ENCODE measurements at places on chromosomes 5 and 9. TPM values are rescaled to one million over a fixed set of nuclear protein-coding genes. Genes with fewer than 3 reads are reported as not detected.

DNA sequence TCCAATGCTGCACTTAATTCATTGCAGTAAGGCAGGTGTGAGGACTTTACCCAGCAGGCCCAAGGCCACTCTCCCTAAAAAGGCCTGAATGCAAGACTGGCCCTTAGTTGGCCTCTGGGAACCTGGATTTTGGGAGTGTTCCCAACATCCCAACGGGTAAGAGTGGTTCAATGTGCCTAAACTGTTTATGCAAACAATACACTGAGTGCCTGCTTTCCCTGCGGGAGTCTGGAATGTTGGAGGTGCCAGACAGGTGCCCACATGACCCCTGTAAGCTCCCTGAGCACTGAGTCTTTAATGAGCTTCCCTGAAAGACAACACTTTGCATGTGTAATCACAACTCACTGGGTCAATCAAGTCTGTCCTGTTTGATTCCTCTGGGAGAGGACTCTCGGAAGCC, 37.4 kb downstream of the NSUN2 start:
- no peaks in the 10 kb centered on the region for H3K27me3 ChIP-seq
- no peak overlapping the region for H3K4me3 ChIP-seq

- DNase-seq: no peak
- H3K4me3 ChIP-seq: no peak overlapping the region
- H3K36me3 ChIP-seq: no peaks in the 10 kb centered on the region
- no peak overlapping the region for H3K27ac ChIP-seq
- H3K4me1 ChIP-seq: no peaks in the 10 kb centered on the region
- H3K27me3 ChIP-seq: no peaks in the 10 kb centered on the region
Measured at GRCh38 chr9:27474305-27474704, 49.8 kb upstream of the IFNK start.

- H3K27me3 ChIP-seq: peaks cover 6% of the 10 kb centered on the region
- DNase-seq: no peak
- no peak overlapping the region for H3K4me3 ChIP-seq
- peak overlapping the region; percentile 65 for H3K27ac ChIP-seq
- no peaks in the 10 kb centered on the region for H3K36me3 ChIP-seq
- peaks cover 12% of the 10 kb centered on the region for H3K4me1 ChIP-seq
Measured at GRCh38 chr9:134502266-134502791, 139.3 kb upstream of the COL5A1 start.

DNA sequence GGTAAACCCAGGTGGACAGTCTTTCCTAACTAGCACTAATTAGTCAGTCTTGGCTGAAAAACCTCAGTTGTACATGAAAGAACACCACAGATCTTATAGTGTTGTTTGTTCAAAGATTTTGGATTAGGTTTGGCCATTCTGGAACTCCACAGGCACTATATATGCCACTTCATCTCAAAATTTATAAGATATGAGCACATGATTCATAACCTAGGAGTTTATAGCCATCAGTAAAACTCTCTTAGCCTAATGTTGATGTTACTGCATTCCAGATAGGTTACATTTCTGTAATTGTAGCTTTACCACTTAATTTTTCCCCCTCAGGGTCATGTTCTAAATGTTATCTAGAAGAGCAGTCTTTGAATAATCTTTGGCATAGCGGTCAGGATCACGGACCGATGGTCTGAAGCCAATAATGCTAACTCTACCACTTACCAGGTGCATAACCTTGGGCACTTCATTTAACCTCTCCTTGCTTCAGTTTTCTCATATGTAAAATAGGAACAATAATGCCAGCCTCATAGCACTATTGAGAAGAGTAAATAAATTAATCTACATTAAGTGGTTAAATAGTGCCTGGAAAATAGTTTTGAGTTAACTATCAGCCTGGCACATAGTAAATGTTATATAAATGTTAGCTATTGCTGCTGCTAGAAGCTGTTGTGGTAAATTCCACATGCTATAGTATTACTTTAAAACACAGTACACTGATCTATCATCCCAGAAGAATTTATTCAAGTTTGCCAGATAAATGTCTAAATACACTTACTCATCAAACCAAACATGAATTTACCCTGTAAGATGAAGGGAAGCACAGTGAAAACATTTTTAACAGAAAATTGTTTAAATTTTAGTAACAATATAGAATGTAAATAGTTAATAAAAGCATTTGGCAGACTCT, 743.9 kb downstream of the NR2F1-AS1 start:
- H3K27ac ChIP-seq: peak overlapping the region; percentile 46
- peak; percentile 74 for DNase-seq
- no peaks in the 10 kb centered on the region for H3K36me3 ChIP-seq
- peaks cover 9% of the 10 kb centered on the region for H3K4me1 ChIP-seq
- no peak overlapping the region for H3K4me3 ChIP-seq
- no peaks in the 10 kb centered on the region for H3K27me3 ChIP-seq

- no peaks in the 10 kb centered on the region for H3K27me3 ChIP-seq
- no peaks in the 10 kb centered on the region for H3K36me3 ChIP-seq
- peak overlapping the region; percentile 92 for H3K27ac ChIP-seq
- peaks cover 61% of the 10 kb centered on the region for H3K4me1 ChIP-seq
Measured at GRCh38 chr5:149452007-149452664, 73.0 kb upstream of the IL17B start.

- H3K27me3 ChIP-seq: peaks cover 8% of the 10 kb centered on the region
- H3K4me3 ChIP-seq: no peak overlapping the region
- H3K36me3 ChIP-seq: no peaks in the 10 kb centered on the region
- DNase-seq: no peak
Measured at GRCh38 chr9:3177146-3177761, 333.4 kb upstream of the PUM3 start.

CCNI2 gene
- under 0.01 TPM for total RNA-seq

BRINP1 gene
- total RNA-seq: 0.33 TPM

SPINK1 gene
- not detected for total RNA-seq

FGF1 gene
- total RNA-seq: 0.77 TPM

All from fibroblast of lung (primary cell).